ENCODE measurements at places on chromosomes 5 and 9.
A peak's percentile ranks its signal among the peaks of the same experiment; 100 is the strongest.

GRCh38 chr9:134391319-134392231, 65.3 kb downstream of the RXRA start:
- peak; percentile 45 for DNase-seq

DNA sequence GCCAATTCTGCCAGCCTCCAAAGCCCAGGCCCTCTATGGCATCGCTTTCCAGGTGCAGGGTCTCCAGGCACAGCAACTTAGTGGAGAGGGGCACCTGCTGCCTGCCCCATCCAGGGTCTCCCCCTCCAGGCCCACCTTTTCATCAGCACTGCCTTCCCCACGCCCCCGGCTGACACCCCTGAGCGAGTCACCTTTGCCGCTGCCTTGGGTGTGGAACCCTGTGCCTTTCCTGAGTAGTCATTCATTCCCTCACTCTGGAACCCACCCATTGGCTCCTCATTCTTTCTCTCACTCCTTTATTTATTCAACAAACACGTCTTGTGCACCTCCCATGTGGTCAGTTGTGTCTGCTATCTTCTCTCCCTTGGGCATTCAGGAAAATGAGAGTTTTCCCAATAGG, 14.5 kb upstream of the RPL26L1 start:
- no peak for DNase-seq

GRCh38 chr9:68749579-68750159, 44.6 kb downstream of the PIP5K1B start:
- no peak for DNase-seq

DNA sequence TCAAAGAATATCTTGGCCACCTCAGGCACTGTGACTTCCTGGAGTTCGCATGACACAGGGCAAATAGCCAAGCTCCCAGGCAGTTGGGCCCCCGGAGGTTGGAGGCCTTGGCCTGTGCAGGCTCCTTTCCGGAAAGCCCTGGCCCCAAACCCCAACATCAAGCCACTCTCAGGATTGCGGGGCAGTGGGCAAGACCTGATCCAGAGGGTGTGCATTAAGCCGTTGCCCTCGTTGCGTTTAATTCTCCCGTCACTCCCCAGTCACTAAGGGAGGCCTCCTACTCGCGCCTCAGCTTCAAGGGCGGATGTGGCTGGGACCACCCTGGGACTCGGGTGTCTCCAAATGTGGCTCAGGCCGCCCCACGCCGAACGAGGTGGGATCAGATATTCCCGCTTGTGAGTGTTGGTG, 60.1 kb downstream of the TMEM174 start:
- no peak for DNase-seq

DNA sequence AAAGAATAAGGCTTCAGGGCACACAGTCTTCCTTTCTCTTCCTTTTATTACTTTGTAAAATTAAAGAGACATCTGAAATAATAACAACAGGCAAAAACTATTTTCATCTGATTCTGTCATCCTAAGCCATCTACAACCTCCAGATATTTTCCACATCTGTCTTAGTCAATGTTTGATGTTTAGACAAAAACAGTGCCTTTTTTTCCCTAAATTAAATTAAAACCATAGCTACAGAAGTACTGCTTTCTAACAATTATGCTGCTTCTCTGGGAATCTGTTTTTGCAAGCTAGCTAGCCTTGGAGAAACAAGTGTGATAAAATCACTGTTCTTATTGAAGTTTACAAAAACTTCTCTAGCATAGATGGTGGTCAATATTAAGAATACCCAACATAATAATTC, 95.4 kb downstream of the KIAA0825 start:
- DNase-seq = no peak

DNA sequence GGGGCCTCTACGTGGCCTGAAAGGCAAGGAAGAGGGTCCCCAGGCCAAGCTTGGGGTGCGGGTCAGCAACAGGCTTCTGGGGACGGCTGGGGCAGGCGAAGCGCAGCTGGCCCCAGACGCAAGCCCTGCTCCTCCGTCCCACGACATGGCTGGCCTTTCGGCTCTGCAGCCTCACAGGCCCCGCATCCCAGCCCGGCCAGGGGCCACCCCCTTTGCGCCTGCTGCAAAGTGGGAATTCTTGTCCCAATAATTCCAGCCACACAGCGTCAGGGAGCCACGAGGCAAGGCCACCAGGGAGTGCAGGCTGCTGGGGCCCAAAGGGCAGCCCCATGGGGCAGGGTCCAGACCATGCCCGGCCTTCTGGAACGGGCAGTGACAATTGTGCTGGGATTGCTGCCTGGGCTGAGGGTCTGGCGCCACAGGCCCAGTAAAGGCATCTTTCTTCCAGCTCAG, 1.1 kb upstream of the ENTPD2 start:
- DNase-seq = no peak

DNA sequence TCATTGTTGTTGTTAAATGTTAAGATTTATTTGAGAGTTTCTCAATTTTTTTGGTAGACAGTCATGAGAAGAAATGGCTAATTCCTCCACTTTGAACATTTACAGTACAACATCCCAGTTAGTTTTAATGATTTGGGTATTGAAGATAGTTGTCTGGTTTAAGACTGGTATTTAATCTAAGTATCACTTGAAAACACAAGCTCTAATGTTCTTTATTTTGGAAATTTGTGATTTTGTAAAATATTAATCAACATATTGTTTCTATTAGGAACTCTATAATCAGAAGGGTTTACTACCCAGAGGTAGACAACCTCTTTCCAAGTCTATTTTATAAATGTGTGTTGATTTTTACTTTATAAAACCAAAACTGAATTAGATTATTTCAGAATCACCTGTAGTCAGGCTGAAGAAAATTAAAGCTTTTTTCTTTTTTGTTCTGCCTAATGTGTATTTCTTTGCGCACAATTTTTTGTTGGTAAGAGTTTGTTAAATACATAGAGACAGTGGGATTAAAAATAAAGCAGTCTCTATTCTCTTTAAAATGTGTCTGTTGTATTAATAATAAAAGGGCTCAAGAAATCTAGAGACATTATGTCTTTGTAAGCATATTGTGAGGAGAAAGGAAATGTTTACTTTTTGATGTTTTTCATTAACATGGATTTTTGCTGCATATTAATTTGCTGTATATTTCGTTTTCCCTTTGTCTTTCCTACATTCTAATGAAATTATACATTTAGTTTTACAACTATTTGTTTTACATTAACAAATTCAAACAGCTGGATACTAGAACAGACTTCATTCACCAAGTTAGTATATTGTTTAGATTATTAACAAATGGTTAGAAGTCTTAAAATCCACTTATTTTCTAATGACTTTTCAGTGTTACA, 3.9 kb upstream of the PURA start:
- no peak for DNase-seq

DNA sequence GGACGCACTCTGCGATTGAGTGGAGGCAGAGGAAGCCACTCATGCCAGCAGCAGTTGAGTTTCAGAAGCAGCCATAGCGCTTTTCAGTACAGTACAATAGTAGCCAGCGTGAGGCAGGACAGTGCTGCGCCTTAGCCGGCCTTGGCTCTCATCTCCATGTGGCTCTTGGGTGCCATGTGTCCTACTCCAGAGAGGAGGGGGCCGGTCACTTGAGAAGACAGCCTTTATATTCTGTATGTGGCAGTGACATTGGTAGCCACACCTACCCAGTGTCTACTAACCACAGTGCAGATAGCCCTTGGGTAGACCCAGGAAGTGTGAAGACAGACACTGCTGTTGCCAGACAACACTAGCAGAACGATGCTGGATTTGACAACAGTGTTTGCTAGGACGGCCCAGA, 42.3 kb downstream of the FAM78A start:
- DNase-seq = no peak

- DNase-seq = no peak
Measured at GRCh38 chr5:71904852-71905251, 185.8 kb downstream of the CARTPT start.

DNA sequence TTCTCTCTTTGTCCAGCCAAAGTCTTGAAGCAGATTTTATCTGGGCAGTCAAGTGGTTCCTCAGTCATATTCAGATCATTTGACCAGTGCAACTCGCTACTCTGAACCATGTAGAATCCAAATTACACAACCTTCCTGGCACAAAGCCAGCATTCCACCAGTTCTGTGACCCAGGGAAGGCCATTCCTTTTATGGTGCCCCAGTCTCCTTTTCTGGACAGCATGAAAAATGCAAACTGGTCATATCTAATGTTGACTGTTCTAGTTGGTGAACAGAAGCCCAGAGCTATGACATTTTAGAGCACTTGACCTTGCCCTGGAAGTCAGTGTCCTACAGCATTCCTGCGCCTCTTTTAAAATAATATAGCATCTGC, 364.6 kb downstream of the BRINP1 start:
- no peak for DNase-seq

- no peak for DNase-seq
Measured at GRCh38 chr5:73701566-73701965, 75.6 kb downstream of the ARHGEF28 start.

DNA sequence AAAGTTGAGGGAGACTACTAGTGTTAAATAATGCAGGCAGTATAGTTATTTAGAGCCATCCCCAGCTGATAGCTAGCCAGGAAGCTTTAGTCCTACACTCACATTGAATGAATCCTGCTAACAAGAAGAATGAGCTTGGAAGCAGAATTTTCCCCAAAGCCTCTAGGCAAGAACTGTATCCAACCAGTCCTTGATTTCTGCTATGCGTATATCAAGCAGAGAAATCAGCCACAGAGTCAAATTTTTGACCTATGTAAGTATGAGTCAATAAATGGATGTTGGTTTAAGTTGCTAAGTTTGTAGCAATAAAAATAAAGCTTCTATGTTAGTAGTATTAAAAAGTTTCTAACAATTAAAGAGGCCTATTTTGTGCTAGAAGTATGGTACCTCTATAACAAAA, 672.1 kb upstream of the CHD1 start:
- DNase-seq = no peak

GRCh38 chr9:86408121-86408520, 53.9 kb upstream of the TUT7 start:
- no peak for DNase-seq

- no peak for DNase-seq
Measured at GRCh38 chr5:149177911-149178565, 36.7 kb downstream of the ABLIM3 start.

GRCh38 chr9:20255052-20255451, 367.2 kb downstream of the MLLT3 start:
- no peak for DNase-seq

GRCh38 chr5:149707097-149707496, 23.0 kb upstream of the PPARGC1B start:
- no peak for DNase-seq
